Activated CD4-positive, alpha-beta memory T cell treated with anti-CD3 and anti-CD28 coated beads for 36 hours (primary cell): ENCODE measurements at places on chromosomes 4 and X.
A peak's percentile ranks its signal among the peaks of the same experiment; 100 is the strongest.

DNA sequence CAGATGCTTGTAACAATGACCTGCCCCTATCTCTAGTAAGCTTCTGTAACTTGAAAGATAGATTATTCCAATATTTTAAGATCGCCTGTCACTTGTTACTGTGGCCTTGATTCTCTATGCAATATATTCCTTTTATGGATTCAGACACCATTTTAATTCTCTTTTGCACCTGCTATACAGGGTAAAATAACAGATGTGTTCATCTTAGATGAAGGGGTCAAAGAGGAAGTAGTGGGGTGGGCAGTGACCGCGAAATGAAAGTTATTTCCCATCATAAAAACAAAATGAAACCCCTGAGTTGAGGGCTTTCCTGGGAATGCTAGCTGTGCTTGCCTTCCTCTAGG lies 175.9 kb downstream of the TSPAN5 start:
- DNase-seq = no peak

GRCh38 chr4:8821151-8821950 lies 50.3 kb downstream of the HMX1 start:
- DNase-seq = no peak

GRCh38 chr4:18980516-18981233 lies 959.1 kb upstream of the LCORL start:
- DNase-seq = no peak

DNA sequence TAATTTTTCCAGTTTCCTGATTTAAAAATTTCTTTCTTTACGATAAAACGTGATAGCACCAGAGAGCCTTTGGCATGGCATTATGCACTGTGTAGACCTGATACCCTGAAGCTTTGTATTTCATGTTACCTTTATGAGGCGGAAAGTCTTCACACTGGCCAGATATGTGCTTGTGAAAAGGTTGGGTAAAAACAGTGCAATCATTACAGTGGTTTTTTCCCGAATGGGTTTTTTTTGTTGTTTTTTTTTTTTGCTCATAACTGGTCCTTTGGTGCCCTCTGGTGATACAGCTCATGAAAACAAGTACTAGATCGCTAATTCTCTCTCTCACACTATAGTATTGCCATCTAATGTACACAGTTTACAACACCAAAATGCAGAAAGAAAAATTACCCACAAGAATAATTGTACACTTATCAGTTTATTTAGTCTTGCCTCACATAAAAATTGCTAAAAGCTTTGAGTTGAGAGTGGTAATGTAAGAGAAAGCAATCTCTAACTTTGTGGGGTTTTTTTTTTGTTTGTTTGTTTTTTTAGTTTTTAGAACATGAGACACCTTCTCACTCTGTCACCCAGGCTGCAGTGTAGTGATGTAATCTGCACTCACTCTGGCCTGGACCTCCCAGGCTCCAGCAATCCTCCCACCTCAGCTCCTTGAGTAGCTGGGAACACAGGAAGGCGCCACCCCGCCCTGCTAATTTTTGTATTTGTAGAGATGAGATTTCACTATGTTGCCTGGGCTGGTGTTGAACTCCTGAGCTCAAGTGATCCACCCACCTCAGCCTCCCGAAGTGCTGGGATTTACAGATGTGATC lies 21.3 kb downstream of the SPCS3 start:
- DNase-seq = no peak

DNA sequence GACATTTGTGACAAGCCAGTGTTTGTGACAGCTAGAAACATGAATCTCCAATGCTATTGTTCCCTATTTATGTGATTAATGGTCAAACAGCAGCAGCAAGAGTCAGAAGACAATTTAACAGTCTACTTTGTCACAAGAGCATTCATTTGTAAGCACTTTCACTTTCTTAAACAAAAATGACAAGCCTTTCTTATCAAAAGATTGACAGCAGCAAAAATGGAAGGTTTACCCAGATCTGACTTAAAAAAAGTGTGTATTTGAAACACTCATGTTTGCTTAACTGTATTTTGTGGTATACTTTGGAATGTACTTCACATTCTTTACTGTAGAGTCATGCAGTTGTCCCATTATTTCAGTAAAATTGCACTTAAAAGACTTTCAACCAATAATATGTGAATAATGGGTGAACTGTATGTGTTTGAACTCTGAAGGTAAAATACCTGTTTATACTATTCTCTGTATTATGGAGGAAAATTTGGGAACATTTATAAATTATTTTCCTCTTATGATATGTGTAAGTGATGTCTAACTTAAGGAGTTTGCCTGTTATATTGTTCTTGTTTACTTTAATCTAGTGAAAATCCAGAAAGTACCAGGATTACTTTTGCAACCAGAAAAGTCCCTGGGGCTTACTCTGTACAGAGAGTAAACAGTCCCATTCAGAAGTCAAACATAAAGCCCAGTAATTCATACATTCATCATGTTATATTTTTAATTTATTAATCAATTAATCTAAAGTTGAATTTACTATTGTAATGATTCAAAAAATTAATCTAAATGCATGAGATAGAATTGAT lies 314.9 kb upstream of the TRAM1L1 start:
- DNase-seq = no peak

- no peak for DNase-seq
Measured at GRCh38 chr4:33160126-33160525, 2440.0 kb downstream of the PCDH7 start.

DNA sequence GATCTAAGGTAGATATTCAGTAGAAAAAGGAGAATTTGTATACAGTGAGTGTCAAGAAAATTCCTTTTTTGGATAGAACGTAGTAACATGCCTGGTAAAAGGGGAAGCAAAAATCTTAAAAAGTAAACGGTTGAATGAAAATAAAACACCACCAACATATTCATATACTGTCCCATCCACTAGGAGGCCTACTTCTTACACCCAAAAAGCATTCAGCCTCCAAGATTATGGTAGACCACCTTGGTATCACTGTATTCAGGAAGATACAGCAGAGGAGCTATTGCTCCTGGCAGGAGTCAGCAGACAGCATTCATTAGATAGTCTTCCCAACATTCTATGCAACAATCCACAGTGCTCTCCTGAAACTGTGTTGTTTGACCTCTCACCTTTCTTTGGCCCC lies 274.6 kb upstream of the MAGEB2 start:
- DNase-seq = no peak

GRCh38 chrX:23773601-23774175 lies 9.3 kb upstream of the SAT1 start:
- peak; percentile 57 for DNase-seq

- no peak for DNase-seq
Measured at GRCh38 chr4:148874331-148874730, 432.1 kb upstream of the NR3C2 start.

GRCh38 chrX:13216139-13216538 lies 103.7 kb downstream of the ATXN3L start:
- DNase-seq = no peak

DNA sequence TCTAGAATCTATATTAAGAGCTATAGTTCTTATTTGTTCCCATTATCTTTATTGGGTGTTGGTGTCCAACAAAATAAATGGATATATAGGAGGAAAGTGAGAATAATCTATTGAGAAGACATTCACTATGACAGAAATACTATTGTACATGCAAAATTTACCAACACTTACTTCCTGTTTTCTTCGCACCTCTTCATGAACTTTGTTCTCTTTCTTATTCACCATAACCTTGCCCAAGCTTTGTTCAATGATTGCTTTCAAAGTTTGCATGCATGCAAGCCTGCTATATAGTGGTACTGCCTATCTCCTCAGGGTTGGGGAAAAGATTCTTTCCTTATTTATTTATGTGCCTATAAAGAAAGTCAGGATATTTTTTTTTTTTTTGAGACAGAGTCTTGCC lies 176.4 kb upstream of the JADE1 start:
- DNase-seq = no peak

- DNase-seq = no peak
Measured at GRCh38 chr4:7398104-7398423, 36.7 kb downstream of the PSAPL1 start.

GRCh38 chr4:34323549-34324320 lies 1920.6 kb downstream of the ARAP2 start:
- DNase-seq = no peak
